Stimulated activated CD8-positive, alpha-beta memory T cell treated with anti-CD3 and anti-CD28 coated beads, Interleukin-2, amount 100 ng/mL, for 1 hour (primary cell): ENCODE measurements at places on chromosomes 13 and 19.
A peak's percentile ranks its signal among the peaks of the same experiment; 100 is the strongest.

- peak; percentile 24 for DNase-seq
These were observed 10.1 kb downstream of the AP2S1 start for GRCh38 chr19:46840498-46840942.

GRCh38 chr19:5228932-5229777, 111.5 kb downstream of the PTPRS start:
- no peak for DNase-seq

- no peak for DNase-seq
These were observed 7.1 kb downstream of the PNMA8B start for GRCh38 chr19:46488551-46488950.

DNA sequence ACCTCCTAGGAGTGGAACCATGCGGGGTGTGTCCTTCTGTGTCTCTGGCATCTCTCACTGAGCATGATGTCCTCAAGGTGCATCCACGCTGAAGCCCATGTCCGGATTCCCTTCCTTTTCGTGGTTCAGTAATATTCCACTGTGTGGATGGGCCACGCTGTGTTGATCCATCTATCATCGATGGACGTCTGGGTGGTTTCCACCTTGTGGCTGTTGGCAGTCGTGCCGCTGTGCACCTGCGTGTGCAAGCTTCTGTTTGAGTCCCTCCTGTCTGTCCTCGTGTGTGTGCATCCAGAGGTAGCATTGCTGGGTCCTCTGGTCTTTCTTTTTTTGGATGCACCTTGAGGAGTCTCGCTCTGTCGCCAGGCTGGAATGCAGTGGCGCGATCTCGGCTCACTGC, 11.2 kb upstream of the GNA15 start:
- DNase-seq: no peak

- DNase-seq: no peak
These were observed 25.0 kb downstream of the KLF2 start for GRCh38 chr19:16349551-16350152.
